NCI-H446 treated with DMSO at 0.1 percent for 48 hours (cell line): ENCODE measurements at places on chromosomes 2 and 18.

DNA sequence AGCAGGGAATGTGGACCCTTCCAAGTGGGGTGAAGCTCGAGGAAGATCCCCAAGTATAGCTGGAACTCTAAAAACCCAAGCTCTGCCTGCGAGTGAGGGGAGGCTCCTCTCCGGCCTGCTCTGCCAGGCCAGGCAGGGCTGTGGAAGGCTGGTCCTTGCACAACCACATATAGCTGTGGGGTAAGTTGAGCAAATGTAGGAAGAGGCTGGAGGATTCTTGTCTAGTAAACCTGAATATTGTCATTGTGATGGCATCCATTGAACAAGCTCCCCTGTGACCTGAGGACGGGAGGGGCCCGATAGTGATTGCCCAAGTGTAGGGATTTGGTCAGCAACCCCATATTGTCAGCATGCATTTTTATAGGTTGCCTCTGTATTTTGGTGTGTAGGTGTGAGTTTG lies 103.0 kb downstream of the ACKR3 start:
- no peak for DNase-seq

DNA sequence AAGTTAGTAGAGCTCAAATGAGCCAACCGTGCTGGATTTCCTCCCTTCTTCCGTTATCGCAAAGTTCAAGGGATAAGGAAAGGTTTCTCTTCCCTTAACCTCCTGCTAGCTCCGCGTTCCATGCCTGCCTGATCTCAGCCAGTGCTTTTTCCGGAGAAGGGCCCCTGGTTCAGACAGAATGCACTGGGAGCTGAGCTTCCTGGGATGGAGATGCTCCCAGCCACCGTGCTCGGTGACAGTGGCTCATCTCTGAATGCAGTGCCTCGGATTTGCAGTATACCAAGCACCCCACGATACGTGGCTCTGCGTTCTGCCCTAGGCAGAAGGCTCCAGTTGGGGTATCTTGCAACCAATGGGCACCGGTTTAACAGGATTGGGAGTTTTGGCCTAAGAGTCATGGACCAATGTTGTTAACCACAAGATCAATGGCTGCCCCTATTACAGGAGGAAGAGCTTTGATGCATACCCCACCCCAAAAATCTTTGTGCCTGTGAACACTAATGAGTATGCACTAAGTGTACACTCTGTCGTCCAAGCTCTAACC lies 876 bp downstream of the CNTNAP5 start:
- DNase-seq, result no peak

GRCh38 chr2:60352491-60353405 lies 200.7 kb downstream of the BCL11A start:
- DNase-seq, result no peak

GRCh38 chr2:54619660-54620231 lies 103.7 kb upstream of the EML6 start:
- no peak for DNase-seq

DNA sequence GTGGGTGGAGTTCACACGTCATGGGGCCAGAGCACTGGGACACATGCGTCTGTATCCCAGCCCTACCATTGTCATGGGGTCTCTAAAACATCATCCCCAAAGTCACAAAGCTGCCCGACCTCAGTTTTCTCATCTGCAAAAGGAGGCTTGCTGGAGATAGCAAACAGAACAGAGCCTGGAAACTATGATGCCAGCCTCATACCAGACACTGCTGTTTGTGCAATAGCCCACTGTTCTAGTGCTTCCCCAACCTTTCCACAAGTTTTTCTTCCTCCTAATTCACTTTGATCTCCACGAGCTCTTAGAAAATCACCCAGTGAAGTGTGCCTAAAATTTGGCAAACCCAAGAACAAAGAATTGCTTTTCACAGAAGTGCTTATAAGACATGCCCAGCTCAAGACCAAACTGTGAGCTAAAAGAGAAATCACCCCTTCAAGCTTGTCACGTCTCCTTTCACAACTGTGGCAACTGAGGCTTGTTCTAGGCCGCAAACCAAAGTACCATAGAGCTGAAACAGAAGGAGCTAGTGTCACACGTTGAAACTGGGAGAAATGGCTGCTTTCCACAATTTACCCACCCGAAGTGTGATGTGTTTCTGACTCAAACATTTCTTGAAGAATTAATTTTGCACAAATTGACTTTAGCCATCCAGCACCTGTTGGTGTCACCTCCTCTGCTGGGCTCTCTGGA lies 162.7 kb upstream of the ID2 start:
- DNase-seq, result no peak

DNA sequence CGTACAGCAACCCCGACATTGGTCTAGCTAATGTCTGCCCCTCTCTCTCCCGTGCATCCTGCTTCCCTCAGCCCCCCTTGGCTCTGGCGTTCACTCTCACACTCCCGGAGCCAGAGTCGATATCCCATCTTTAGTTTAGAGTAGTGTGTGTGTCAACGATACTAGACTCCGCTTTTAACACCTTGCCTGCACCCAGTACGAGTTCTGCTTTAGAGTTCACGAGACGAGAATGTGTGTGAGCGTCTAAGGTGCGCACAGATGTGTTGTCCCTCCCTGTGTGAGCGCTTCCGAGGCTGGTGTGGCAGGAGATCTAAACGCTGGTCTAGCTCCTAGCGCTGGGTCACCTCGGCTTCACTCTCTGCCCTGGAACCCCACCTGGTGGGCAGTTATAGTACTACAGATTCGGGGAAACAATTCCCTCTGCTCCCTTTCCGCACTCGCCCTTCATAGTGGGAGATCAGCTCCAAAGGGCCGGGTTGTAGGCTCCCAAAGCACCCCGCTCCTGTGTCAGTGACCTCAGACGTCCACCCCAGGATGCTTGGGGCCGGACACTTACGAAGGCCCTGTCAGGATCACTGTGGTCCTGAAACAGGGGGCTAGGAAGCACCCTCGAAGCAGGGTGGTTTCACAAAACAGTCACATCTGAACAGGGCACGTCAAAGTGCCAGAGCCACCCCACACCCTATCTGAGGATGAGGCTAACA lies 2.6 kb upstream of the CYP26B1 start:
- peak; percentile 59 for DNase-seq

DNA sequence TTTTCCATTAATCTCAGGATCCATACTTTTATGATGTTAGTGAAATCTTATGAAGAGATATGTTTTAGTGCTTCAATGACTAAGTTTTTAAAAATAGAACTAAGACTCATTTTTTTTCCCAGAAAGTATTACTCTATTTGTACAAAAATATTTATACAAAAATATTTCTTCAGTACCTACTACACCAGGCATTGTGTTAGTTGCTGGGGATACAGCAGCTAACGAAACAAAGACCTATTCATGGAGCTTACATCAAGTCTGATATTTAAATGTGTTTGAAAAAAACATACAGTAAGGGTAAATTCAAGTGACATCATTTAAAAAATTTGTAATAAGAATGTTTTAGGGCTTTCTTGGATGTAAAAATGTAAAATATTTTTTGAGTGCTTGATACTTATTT lies 11.6 kb downstream of the VAPA start:
- DNase-seq, result no peak

- no peak for DNase-seq
Measured at GRCh38 chr2:221958224-221958623, 340.6 kb downstream of the PAX3 start.

GRCh38 chr2:219562049-219563020 lies 9.0 kb downstream of the OBSL1 start:
- no peak for DNase-seq

GRCh38 chr2:205370726-205371125 lies 311.6 kb upstream of the NRP2 start:
- DNase-seq, result no peak

DNA sequence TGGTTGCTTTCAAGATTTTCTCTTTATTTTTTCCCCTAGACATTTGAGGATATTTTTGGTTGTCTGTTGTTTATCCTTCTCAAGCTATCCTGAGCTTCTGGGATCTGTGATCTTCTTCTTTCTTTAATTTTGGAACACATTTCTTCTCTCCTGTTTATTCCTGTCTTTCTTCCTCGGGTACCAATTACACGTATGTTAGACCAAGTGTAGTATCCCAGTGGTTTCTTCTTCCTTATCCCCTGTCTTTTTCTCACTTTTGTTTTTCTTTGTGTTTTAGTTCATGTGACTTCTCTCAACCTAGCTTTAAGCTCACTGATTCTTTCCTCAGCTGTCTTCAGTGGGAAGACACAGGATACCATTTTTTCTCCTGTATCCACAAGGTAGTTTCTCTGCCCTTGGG lies 120.0 kb downstream of the GALR1 start:
- no peak for DNase-seq

GRCh38 chr18:49597157-49597931 lies 35.5 kb downstream of the LIPG start:
- DNase-seq, result no peak

GRCh38 chr2:143679617-143680016 lies 550.4 kb downstream of the ARHGAP15 start:
- peak; percentile 91 for DNase-seq
